ENCODE measurements at places on chromosomes 7 and 10.

DNA sequence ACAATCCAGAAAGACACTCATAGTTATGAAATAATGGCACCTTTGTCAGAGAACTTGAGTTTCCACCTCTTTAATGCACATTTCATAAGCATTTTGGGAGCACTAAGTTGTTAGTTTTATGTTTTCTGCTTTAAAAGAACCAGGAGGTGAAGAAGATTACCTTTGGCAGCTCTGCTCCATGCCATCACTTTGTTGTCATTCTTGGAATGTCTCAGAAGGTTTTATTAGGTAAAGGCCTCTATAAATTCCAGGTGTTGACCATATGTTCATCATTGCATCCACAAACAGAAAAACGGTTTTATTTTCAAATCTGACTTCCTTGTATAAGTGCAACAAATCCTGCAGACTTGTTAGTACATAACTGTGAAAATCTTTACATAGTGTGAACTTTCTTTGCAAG, 424.8 kb downstream of the MDFIC start:
- DNase-seq: no peak

DNA sequence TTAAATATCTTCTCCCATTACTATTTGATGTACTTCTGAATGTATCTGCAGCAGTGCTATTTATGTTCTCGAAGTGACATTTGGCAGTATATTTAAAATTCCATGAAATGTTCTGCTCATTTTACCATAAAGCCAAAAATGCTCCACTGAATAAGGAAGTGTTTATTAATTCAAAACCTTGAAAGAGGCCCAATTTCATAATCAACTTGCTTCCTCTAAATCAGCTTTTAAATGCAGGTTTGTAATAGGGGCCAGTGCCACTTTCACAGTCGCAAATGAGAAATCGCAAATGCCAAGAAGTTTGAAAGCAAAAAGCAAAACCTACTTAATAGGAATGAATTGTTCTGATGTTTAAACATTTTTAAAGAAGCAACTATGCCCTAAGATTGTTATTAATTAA, 11.4 kb downstream of the NHLRC2 start:
- DNase-seq: no peak

DNA sequence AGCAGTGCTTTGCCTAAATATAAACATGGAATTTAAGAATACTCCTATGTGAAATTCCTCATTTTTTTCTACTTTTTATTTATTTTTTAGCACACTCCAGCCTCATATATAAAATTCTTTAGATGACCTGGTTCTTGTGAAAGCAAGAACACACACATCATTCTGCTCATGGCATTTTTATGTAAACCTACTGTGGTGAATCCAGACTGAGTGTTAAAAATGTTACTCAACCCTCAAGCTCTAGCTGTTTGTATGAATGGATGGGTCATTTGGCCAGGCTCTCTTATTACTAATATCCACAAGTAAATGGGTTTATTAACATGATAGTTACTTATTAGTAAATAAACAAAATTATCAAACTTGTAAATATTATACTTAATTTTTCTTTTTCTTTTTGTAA, 551.7 kb upstream of the LRRN3 start:
- DNase-seq: no peak

- DNase-seq: no peak
These were observed 23.0 kb downstream of the BZW2 start for GRCh38 chr7:16668978-16669377.

- DNase-seq: no peak
These were observed 398.8 kb upstream of the KLF6 start for GRCh38 chr10:4183761-4184261.

GRCh38 chr7:111770116-111770515, 207.8 kb upstream of the IMMP2L start:
- no peak for DNase-seq

GRCh38 chr10:130045091-130045652, 65.5 kb downstream of the C10orf143 start:
- DNase-seq: no peak

DNA sequence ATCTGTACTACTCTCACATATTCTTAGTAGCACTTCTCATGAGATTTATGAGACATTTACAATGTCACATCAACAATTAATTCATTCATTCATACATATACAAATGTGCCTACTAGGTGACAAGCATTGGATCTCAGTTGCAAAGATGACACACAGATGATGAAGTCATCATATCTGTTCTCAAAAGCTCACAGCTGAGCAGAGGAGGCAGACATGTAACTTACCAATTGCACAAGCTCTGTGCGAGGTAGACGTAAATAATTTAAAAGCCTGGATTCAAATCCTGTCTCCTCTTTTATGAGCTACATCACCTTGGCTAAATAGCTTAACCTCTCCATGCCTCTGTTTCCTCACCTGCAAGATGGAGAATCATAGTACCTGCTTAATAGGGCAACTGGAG, 109.4 kb upstream of the FAM133B start:
- DNase-seq: no peak

- peak; percentile 31 for DNase-seq
These were observed 182.6 kb downstream of the TCF7L2 start for GRCh38 chr10:113132591-113133121.

DNA sequence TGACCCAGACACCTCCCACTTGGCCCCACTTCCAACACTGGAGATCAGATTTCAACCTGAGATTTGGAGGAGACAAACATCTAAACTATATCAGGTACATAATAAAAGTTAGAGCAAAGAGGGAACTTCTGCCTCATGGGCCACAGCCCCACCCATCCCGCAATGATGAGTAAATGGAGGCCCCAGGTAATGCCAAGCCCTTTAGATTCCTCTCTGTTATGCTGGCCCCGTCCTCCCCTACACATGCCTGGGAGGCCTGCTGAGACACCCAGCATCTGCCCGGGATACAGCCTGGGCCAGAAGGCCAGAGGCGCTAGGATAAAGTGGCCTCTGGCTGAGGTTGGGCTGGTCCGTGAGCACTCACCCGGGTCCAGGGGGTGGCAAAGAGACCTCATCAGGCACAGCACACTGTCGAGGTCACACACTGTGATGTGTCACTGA, 185.5 kb upstream of the SH2B2 start:
- no peak for DNase-seq

GRCh38 chr10:57973451-57973850, 294.2 kb downstream of the IPMK start:
- DNase-seq: no peak

GRCh38 chr10:80506189-80506575, 31.5 kb upstream of the SH2D4B start:
- DNase-seq: no peak

GRCh38 chr10:82266438-82266837, 391.4 kb downstream of the NRG3 start:
- DNase-seq: no peak

GRCh38 chr10:43056568-43057011, 20.3 kb upstream of the RET start:
- DNase-seq: no peak

- DNase-seq: no peak
These were observed 86.5 kb downstream of the PPP1R3A start for GRCh38 chr7:113832196-113832745.

- DNase-seq: no peak
These were observed 205.0 kb downstream of the DIP2C start for GRCh38 chr10:484441-484924.
